ENCODE measurements at places on chromosomes 12 and 14. TPM values are rescaled to one million over a fixed set of nuclear protein-coding genes. Genes with fewer than 3 reads are reported as not detected.

Gene EPYC
- total RNA-seq: not detected

Gene SERPINA3
- total RNA-seq: 731 TPM

Gene OR4E2
- not detected for total RNA-seq

Gene RPL10L
- not detected for total RNA-seq

Gene EIF2S3B
- 0.29 TPM for total RNA-seq
